ENCODE measurements at places on chromosomes 3 and 15. TPM values are rescaled to one million over a fixed set of nuclear protein-coding genes. Genes with fewer than 3 reads are reported as not detected.

CNTN6 gene
- polyA plus RNA-seq, result not detected

JAGN1 gene
- 50.1 TPM for polyA plus RNA-seq

TMEM40 gene
- not detected for polyA plus RNA-seq

DNA sequence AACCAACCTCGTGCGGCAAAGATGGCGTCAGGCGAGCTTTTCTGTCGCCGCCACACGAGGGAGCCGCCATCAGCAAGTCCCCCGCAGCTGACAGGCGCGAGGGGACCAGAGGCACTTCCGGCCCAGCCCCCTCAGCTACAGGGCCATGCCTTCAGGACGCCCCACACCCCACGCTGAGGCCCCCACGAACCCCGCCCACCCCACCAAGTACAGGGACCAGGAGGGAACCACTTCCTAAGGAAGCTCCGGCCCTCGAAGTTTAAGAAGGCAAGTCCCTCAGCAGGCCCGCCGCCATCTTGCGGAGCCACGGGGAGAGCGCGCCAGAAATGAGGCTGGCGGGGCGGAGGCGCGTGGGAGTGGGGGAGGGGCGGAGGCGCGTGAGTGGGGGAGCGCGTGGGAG lies 790 bp downstream of the DAZL start:
- no peaks in the 10 kb centered on the region for H3K36me3 ChIP-seq
- H3K27me3 ChIP-seq, result no peaks in the 10 kb centered on the region
- no peak overlapping the region for H3K4me3 ChIP-seq

DNA sequence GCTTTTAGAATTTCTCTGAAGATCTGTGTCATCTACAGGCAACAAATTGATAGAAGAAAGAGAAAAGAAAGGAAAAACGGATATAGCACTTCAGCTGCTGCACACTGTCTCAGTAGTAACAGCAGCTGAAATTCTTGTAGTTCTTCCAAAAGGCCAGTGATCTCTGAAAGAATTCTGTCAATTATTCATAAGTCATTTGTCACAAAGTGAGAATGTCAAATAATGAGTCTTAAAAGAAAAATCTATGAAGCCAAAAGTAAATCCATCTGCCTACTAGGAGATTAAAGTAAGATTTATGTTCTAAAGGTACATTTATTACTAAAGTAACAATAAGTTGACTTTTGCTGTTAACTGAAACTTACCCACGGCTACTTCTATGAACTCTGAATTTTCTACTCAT lies 24.6 kb downstream of the IFT80 start:
- DNase-seq, result no peak
- H3K4me3 ChIP-seq, result no peak overlapping the region
- no peaks in the 10 kb centered on the region for H3K36me3 ChIP-seq
- H3K4me1 ChIP-seq, result no peaks in the 10 kb centered on the region
- H3K27me3 ChIP-seq, result no peaks in the 10 kb centered on the region

GRCh38 chr3:5022187-5022965 lies 43.1 kb downstream of the BHLHE40 start:
- H3K4me3 ChIP-seq, result no peak overlapping the region
- H3K36me3 ChIP-seq, result no peaks in the 10 kb centered on the region
- peak; percentile 37 for DNase-seq
- H3K27me3 ChIP-seq, result no peaks in the 10 kb centered on the region
- peak overlapping the region; percentile 91 for H3K27ac ChIP-seq

DNA sequence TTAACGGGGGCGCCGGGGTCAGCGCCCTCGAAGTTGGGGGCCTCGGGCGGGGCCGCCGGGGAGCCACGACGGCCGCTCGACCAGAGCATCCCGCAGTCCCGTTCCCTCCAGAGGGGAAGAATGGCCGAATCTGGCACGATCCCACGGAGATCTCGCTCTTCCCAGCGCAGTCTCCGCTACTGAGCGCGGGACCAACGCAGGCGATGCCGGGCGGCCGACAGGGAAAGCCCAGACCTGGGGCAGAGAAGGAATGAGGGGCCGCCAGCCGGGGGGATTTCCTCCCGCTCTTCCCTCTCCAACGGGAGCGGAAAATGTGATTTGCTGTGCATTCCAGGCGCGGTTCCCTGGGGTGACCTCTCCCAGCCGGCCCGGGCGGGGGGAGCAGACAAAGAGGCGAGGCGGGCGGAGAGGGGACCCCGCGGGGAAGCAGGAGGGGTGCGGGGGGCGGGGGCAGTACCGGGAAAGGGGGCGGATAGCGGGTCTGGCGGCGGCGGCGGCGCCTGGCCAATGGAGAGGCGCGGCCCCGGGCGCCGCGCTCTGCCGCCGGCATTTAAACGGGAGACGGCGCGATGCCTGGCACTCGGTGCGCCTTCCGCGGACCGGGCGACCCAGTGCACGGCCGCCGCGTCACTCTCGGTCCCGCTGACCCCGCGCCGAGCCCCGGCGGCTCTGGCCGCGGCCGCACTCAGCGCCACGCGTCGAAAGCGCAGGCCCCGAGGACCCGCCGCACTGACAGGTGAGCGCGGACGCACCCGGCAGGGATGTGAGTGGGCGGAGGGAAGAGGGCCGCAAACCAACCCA lies at the start of gene GREM1:
Gene GREM1, plus strand, starts transcription at position 579 of the 801 bp plus-strand sequence. CDS start 12,687 bp downstream, outside the sequence.
- H3K4me1 ChIP-seq, result peaks cover 4% of the 10 kb centered on the region
- no peak for DNase-seq
- no peaks in the 10 kb centered on the region for H3K36me3 ChIP-seq
- H3K27ac ChIP-seq, result no peak within 1 kb of the TSS

DNA sequence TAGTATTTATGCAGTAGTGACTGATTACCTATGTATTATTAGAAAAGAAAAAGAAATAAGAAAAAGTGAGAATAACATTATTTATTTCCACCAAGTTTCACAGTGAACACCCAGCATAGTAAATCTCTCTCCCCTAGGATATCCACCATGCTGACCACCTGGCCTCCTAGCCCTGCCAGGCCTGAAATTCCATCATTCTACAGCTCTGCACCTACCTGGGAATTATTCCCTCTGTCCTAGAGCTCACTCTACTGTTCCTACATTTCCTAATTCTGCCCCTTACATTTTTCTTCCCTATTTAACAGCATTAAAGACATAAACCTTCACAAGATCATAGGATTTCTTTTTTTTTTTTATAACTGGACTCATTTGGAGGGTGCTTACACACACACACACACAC lies 525.3 kb upstream of the PPP2R3A start:
- no peaks in the 10 kb centered on the region for H3K4me1 ChIP-seq
- H3K27ac ChIP-seq, result no peak overlapping the region
- H3K4me3 ChIP-seq, result no peak overlapping the region
- no peaks in the 10 kb centered on the region for H3K27me3 ChIP-seq
- no peak for DNase-seq

DNA sequence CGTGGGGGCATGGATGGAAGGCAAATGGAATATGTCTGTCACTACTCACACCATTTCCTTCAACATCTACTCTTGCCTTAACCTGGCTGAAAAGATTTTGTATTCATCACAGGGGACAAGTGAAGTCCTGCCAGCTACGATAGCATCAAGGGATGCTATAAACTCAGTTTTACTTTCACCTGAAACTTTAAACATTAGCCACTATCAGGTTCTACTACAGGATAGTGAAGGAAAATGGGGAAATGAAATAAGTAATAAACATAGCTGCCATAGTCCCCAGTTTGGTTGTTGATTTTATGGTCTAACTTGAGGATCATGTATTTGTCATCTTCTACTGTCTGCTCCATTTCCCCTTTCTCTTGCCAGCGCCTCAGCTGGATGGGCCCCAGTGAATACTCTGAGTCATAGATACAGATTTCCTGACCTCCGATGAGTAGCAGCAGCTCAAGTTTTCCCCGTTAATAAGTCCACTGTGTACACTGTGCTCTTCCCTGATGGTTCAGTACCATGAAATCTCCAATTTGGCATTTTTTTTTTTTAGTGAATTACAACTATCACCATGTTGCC lies 338.2 kb upstream of the SLCO3A1 start:
- no peaks in the 10 kb centered on the region for H3K27me3 ChIP-seq
- peak; percentile 14 for DNase-seq
- H3K4me3 ChIP-seq, result no peak overlapping the region
- H3K4me1 ChIP-seq, result no peaks in the 10 kb centered on the region
- H3K36me3 ChIP-seq, result no peaks in the 10 kb centered on the region

GRCh38 chr3:89360156-89360555 lies 252.7 kb downstream of the EPHA3 start:
- no peak overlapping the region for H3K27ac ChIP-seq
- H3K4me3 ChIP-seq, result no peak overlapping the region
- no peak for DNase-seq
- H3K27me3 ChIP-seq, result no peaks in the 10 kb centered on the region
- no peaks in the 10 kb centered on the region for H3K36me3 ChIP-seq

DNA sequence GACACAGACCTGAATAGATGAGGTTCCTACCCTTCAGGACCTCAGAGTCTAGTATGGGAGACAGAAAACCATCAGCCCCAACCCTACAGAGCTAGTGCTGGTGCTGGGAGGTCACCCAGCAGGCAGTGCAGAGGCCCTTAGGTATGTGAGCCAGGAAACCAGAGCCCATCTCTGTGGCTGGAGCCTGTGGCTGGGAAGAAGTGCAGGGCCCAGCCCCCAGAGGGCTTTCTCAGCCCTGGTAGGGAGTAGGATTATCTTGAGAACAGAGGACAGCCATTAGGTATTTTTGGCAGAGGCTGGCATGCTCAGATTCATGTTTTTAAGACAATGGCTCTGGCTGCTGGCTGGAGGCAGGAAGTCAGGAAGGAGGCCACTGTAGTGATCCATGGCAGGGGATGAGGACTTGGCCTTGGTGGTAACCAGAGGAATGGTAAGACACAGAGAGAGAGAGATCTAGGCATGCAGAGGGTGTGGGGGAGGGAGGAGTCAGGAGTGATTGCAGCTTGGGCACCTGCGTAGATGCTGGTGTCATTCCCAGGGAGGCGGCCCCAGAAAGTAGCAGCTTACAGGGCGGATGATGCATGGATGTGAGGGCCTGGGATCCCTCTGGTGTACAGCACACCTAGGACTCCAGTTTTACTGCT lies 220.9 kb upstream of the EIF1B start:
- no peak for DNase-seq
- H3K4me1 ChIP-seq, result no peaks in the 10 kb centered on the region
- H3K27ac ChIP-seq, result no peak overlapping the region
- no peaks in the 10 kb centered on the region for H3K27me3 ChIP-seq

GRCh38 chr15:74540161-74540760 lies 759 bp upstream of the ARID3B start:
- peaks cover 12% of the 10 kb centered on the region for H3K4me1 ChIP-seq
- H3K27ac ChIP-seq, result peak overlapping the region; percentile 67
- DNase-seq, result no peak
- no peaks in the 10 kb centered on the region for H3K27me3 ChIP-seq
- peaks cover 2% of the 10 kb centered on the region for H3K36me3 ChIP-seq

DNA sequence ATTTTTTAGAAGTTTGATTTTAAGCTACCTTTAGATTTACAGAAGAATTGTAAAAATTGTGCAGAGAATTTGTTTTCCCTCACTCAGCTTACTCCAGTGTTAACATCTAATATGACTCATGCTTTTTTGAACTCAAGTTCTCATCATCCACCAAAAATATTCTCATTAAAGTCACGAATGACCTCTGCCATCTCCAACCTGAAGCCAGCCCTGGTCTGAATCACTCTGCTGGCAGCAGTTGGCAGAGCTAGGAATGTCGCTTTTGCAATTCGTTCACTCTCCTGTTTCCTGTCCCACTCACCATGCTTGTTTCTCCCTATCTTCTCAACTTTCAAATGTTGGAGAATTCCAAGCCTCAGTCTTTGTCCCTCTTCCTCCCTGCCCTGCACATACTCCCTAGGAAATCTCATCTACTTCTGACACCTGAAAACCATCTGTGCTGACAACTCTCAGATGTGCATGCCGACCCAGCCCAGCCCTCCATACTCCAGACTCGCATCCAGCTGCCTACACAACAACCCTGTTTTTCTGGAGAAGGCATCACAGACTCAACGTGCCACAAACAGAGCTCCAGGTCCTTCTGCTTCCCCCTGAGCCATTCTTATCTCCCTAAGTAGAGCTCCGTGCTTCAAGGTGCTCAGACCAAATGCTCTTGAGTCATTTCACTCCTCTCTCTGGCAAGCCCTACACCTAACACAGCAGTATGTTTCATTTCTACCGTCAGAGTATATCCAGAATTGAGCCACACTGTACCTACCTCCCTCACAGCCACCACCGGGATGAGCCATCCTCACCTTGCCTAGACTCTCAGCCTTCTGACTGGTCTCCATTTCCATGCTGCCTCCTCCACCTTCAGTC lies 24.9 kb downstream of the PRR23E start:
- H3K36me3 ChIP-seq, result no peaks in the 10 kb centered on the region
- H3K27ac ChIP-seq, result no peak overlapping the region
- DNase-seq, result no peak
- H3K27me3 ChIP-seq, result peaks cover 3% of the 10 kb centered on the region
- H3K4me3 ChIP-seq, result no peak overlapping the region

DNA sequence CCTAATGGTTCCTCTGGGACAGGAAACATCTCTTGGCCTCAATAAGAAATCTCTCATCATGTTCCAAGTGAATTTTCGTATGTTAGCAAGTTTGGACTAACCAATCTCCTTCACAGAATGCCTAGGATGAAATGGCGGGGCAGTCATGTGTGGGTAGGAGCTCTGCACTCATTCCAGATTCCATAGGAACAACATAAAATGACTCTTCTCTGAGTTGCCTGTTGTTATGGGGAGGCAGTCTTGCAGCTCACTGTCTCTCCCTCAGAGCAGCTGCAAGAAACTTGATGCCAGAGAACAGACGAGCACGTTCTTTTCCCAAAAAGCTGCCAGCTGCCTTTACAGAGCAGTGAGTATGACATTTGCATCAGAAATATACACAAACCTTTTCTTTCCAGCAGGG lies 34.1 kb downstream of the SPATA12 start:
- no peaks in the 10 kb centered on the region for H3K36me3 ChIP-seq
- no peak for DNase-seq
- no peak overlapping the region for H3K4me3 ChIP-seq
- H3K4me1 ChIP-seq, result peaks cover 6% of the 10 kb centered on the region
- H3K27me3 ChIP-seq, result no peaks in the 10 kb centered on the region

DNA sequence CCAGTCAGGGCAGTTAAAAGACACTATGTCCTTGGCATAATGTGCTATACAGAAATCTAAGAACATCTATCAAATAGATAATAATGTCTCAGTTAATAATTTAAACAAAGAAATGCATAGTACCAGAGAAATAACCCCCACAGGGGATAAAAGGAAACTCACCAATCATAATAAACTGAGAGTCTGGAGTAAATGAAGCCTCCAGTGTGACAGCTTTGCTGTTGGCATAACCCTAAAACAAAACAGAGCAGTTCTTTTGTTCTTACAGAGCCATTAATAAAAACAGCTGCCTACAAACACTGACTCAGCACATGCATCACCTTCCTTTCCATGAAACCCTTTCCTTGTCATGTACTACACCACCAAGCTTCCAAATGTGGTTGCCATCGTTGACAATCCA lies 13.5 kb downstream of the PPM1M start:
- H3K27ac ChIP-seq, result peak overlapping the region; percentile 54
- peak; percentile 73 for DNase-seq
- H3K27me3 ChIP-seq, result no peaks in the 10 kb centered on the region
- peaks cover 51% of the 10 kb centered on the region for H3K36me3 ChIP-seq
- no peak overlapping the region for H3K4me3 ChIP-seq

- no peaks in the 10 kb centered on the region for H3K27me3 ChIP-seq
- no peak overlapping the region for H3K27ac ChIP-seq
- no peaks in the 10 kb centered on the region for H3K36me3 ChIP-seq
- DNase-seq, result no peak
- H3K4me1 ChIP-seq, result no peaks in the 10 kb centered on the region
- H3K4me3 ChIP-seq, result no peak overlapping the region
Observed at GRCh38 chr3:178420033-178420432, 116.2 kb upstream of the KCNMB2 start.

GRCh38 chr3:72418244-72418643 lies 430.0 kb downstream of the SHQ1 start:
- no peaks in the 10 kb centered on the region for H3K36me3 ChIP-seq
- H3K27me3 ChIP-seq, result no peaks in the 10 kb centered on the region
- H3K27ac ChIP-seq, result no peak overlapping the region
- peaks cover 23% of the 10 kb centered on the region for H3K4me1 ChIP-seq
- no peak for DNase-seq

All from endothelial cell of umbilical vein (primary cell).